ENCODE measurements at places on chromosomes 2 and 18.

GRCh38 chr2:235588750-235589149, 94.9 kb downstream of the AGAP1 start:
- no peak for DNase-seq

GRCh38 chr2:217124050-217124449, 264.2 kb upstream of the TNP1 start:
- no peak for DNase-seq

DNA sequence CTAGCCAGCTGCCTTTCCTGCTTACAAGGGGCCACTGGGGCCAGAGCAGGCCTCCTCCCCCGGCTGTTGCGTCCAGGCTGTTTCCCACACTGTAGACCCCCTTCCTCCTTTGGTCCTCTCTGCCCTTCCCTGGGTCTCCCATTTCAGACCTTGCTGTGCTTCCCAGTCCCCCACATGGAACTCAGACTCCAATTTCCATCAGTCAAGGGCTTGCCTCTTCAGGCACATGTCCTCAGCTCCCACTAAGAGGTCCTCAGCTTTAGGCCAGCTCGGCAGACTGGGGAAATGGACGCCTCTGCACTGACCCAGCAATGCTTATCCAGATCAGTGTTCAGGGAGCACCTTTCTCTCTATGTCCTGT, 98.0 kb upstream of the BZW1 start:
- no peak for DNase-seq

GRCh38 chr18:22032392-22032961, 136.9 kb upstream of the GATA6 start:
- no peak for DNase-seq

DNA sequence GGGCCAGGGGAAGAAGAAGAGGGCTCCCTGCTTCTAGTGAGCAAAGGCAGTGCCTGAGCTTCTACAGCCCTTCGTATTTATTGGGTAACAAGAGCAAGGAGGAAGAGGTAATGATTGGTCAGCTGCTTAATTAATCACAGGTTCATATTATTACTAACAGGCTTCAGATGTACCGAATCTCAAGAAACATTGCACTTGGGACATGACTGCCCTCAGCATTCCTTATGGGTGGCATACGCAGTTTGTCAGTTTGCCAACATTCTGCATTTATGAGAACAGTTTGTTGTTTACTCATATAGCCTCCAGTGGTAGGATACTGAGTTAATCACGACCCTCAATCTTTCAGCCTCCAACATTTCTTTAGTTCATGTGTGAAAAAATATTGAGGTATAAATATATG, 84.5 kb downstream of the HIBCH start:
- no peak for DNase-seq

GRCh38 chr18:30652387-30652786, 390.2 kb downstream of the DSC3 start:
- no peak for DNase-seq

DNA sequence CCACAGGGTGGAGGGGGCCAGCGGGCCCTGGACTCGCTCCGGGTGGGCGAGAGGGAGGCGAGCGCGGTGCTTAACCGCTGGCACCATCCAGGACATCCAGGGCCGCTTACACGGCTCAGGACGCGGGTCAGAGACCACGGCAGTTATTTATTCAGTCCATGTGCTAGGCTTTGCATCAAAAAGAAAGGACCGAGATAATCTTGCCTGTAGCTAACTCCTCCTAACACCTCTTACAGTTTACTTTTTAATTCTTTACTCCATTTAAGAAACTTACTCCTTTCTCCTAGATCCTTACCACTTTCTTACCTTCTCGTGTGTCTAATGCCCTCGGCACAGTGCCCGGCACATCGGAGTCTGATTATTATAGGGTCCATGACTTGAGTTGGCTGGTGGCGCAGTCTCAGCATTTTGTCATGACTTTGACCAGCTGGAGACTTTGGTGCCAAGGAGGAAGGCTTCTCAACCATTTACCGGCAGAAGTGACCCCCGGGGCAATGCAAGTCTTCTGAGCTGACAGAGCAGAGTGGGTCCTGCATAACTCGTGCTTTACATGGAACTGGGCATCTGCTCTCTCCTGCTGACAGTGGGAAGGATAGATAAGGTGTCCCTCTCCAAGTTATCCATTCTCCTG, 503 bp downstream of the ANXA4 start:
- DNase-seq, result no peak

GRCh38 chr2:203691149-203691548, 15.3 kb upstream of the CD28 start:
- no peak for DNase-seq

GRCh38 chr2:9103663-9104277, 100.3 kb upstream of the MBOAT2 start:
- DNase-seq, result no peak

DNA sequence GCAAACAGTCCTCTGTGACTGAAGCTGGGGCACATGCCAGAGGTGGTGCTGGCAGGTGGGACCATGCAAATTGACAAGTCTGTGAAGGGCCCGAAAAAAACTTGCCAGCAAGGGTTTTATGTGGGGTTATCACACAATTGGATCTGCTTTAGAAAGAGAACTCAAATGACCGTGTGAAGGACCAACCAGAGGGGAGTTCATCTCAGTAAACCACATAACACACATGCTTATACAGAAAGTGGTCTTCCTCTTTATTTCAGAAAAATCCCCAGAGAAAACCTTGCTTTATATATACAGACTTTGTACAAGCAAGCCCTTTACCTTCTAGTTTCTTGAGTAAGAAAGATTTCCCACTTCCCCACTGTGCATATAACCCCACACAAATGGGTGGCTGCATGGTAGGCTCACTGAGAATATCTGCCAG, 46.7 kb downstream of the KIDINS220 start:
- DNase-seq, result no peak

DNA sequence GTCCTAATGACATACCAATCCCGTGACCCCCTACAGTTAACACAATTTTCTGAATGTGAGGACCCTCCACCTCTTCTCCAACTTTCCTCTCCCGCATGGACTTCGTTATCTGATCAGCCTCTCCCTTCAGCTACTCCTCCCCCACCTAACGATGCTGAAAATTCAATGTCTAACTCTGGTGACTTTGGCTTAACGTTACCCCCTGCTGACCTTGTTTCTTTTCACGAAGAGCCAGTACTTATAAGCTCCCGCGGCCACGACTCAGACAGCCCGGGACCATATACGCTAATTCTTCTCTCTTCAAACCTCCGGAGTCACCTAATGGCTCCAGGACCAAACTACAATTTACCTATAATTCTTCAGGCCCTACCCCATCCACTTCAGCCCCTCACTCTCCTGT, 29.2 kb downstream of the VPS54 start:
- no peak for DNase-seq

GRCh38 chr2:231039821-231040364, 2.6 kb downstream of the C2orf72 start:
- no peak for DNase-seq

- DNase-seq, result no peak
Measured at GRCh38 chr2:26178246-26178645, 5.4 kb downstream of the GAREM2 start.

- DNase-seq, result no peak
Measured at GRCh38 chr2:237257471-237257951, 156.5 kb downstream of the COL6A3 start.

DNA sequence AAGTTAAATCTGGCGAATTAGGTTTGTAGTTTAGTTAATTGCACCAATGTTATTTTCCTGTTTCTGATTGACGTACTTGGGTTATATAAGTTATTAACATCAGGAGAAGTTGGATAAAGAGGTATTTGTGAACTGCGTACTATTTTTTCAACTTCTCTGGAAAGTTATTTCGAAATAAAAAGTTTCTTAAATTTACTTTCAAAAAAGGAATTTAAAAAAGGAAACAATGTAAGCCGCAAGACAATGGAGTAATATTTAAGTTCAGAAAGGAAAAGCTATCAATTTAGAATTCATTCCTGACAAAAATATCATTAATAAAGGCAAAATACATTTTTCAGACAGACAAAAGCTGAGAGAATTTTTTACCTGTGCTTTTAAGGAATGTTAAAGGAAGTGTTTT, 47.7 kb downstream of the RAB10 start:
- DNase-seq, result no peak
